ENCODE measurements at places on chromosomes 7 and 10. TPM values are rescaled to one million over a fixed set of nuclear protein-coding genes. Genes with fewer than 3 reads are reported as not detected.

The MALRD1 gene
- total RNA-seq: 0.80 TPM

The DOCK4 gene
- 20.5 TPM for total RNA-seq

The ZKSCAN5 gene
- total RNA-seq: 8.5 TPM

The CALCR gene
- total RNA-seq: not detected

The ADARB2 gene
- 1.1 TPM for total RNA-seq

The PSD gene
- 2.2 TPM for total RNA-seq

GRCh38 chr7:94620703-94621118, 35.2 kb downstream of the SGCE start:
- H3K4me3 ChIP-seq: no peak overlapping the region
- peaks cover 15% of the 10 kb centered on the region for H3K4me1 ChIP-seq
- DNase-seq: peak; percentile 75
- no peak overlapping the region for H3K27ac ChIP-seq

DNA sequence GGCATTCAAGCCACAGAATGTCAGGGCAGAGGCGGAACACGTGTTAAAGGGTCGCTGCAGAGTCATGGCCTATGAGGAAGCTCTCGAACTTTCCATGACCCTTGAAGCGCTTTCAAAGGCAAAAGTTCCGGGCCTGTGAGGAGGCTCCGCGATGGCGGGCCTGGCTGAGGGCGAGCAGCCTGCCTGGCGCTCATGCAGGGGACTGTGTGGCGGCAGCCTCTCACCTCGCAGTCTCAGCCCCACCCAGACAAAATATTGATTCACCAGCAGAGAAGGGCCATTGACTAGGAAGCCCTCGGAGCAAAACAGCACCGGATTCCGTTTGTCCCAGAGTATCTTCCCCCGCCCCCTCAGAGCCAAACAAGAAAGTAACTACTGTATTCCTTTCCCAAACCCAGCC, 12.8 kb upstream of the CNNM1 start:
- H3K4me3 ChIP-seq: no peak overlapping the region
- H3K27ac ChIP-seq: no peak overlapping the region
- H3K27me3 ChIP-seq: peaks cover 10% of the 10 kb centered on the region
- H3K36me3 ChIP-seq: no peaks in the 10 kb centered on the region
- DNase-seq: no peak
- H3K4me1 ChIP-seq: no peaks in the 10 kb centered on the region

- H3K27ac ChIP-seq: no peak overlapping the region
- peaks cover 32% of the 10 kb centered on the region for H3K4me1 ChIP-seq
Observed at GRCh38 chr7:118758582-118758981, 534.1 kb downstream of the ANKRD7 start.

GRCh38 chr7:127438836-127439235, 46.3 kb upstream of the ZNF800 start:
- no peaks in the 10 kb centered on the region for H3K4me1 ChIP-seq
- no peaks in the 10 kb centered on the region for H3K36me3 ChIP-seq
- peaks cover 2% of the 10 kb centered on the region for H3K27me3 ChIP-seq
- H3K27ac ChIP-seq: no peak overlapping the region
- DNase-seq: no peak

DNA sequence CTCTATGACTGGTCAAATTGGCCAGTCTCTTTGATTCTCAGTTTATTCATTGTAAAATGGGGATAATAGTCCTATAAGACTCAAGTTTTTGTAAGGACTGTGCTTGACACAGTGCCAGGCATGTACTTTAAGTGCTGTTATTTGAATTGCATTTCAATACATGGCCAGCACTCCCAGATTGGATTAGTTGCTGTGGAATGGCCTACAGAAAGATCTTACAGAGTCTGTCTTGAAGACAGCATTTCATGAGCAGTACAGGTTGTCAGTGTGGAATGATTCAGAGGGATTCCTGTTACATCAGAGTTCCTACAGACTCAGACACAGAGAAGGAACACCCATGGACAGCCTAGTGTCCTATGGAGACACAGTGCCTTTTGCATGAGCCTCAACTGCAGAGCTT, 238.1 kb upstream of the BMPER start:
- no peak overlapping the region for H3K4me3 ChIP-seq
- no peaks in the 10 kb centered on the region for H3K4me1 ChIP-seq
- H3K36me3 ChIP-seq: no peaks in the 10 kb centered on the region
- no peak overlapping the region for H3K27ac ChIP-seq
- H3K27me3 ChIP-seq: no peaks in the 10 kb centered on the region

GRCh38 chr7:43649755-43650274, 66.9 kb downstream of the STK17A start:
- no peak for DNase-seq
- H3K36me3 ChIP-seq: peaks cover 5% of the 10 kb centered on the region
- no peak overlapping the region for H3K4me3 ChIP-seq
- H3K27me3 ChIP-seq: no peaks in the 10 kb centered on the region
- H3K4me1 ChIP-seq: peaks cover 61% of the 10 kb centered on the region

DNA sequence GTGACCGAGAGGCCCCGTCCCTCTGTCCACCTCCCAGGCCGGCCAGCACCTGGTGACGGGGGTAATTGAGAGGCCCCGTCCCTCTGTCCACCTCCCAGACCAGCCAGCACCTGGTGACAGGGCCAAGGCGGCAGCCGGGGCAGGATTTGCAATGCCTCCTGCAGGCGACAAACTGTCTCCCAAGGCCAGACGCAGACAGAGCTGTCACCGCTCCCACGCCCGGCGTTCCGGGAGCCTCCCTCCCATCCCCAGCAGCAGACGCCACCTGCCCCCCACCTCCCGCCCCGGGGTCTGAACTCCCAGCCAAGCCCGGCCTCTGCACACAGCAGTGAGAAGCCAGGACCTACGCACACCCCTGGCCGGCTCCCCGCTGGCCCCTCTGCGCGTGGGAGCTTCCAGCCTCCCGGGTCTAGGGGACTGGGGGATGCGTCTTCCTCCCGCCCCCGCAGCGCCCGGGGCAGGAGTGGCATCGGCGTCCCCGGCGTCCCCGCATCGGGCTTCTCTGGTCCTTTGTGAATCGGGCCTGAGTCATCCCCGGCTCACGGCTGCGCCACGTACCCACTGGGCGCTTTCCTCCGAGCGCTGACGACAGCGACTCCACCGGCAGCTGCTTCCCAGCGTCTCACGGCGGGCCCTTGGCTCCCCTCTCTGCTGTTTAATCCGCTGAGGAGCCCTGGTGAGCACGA, 95.1 kb upstream of the DIP2C start:
- H3K36me3 ChIP-seq: no peaks in the 10 kb centered on the region
- H3K4me1 ChIP-seq: peaks cover 16% of the 10 kb centered on the region
- DNase-seq: peak; percentile 83
- H3K4me3 ChIP-seq: peak overlapping the region; percentile 48
- H3K27ac ChIP-seq: no peak overlapping the region

- H3K36me3 ChIP-seq: peaks cover 58% of the 10 kb centered on the region
- H3K27ac ChIP-seq: no peak overlapping the region
- H3K27me3 ChIP-seq: no peaks in the 10 kb centered on the region
- H3K4me1 ChIP-seq: peaks cover 8% of the 10 kb centered on the region
- no peak overlapping the region for H3K4me3 ChIP-seq
- no peak for DNase-seq
Observed at GRCh38 chr7:75565132-75565837, 73.2 kb downstream of the SPDYE5 start.

DNA sequence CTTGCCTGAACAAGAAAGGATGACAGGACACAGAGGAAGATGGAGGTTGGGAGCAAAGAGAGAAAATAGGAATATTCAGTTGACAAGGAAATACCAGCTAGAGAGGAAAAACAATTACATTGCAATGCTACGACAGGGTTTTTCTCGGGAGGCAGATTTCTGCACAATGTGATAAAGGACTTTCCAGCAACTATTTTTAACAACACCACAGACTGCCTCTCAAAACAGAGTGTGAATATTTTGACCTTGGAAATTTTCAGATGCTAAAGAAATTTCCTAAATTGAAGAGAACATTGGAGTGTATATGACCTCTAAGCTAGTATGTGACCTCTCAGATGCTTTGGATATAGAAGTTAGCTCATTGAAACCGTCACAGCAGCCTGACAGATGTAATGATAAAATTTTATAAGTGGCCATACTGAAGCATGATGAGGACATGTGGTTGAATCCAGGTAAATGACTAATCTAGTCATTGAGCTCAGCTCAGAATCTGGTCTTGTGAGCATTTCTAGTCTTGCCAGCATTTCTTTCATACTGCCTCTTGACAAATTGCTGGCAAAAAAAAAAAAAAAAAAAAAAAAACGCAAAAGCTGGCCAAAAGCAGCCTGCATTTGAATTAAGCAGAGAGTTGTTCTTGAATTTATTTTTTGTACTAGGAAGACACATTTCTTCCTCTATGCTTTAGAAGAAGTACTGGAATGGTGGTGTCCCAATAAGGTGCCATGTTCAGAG, 24.4 kb downstream of the GPR141 start:
- no peak overlapping the region for H3K27ac ChIP-seq
- no peaks in the 10 kb centered on the region for H3K36me3 ChIP-seq
- no peak overlapping the region for H3K4me3 ChIP-seq
- no peak for DNase-seq
- no peaks in the 10 kb centered on the region for H3K27me3 ChIP-seq
- no peaks in the 10 kb centered on the region for H3K4me1 ChIP-seq

- no peak overlapping the region for H3K4me3 ChIP-seq
- H3K27me3 ChIP-seq: no peaks in the 10 kb centered on the region
- H3K27ac ChIP-seq: no peak overlapping the region
- H3K36me3 ChIP-seq: no peaks in the 10 kb centered on the region
- no peaks in the 10 kb centered on the region for H3K4me1 ChIP-seq
Observed at GRCh38 chr7:45595809-45596664, 21.9 kb downstream of the ADCY1 start.

DNA sequence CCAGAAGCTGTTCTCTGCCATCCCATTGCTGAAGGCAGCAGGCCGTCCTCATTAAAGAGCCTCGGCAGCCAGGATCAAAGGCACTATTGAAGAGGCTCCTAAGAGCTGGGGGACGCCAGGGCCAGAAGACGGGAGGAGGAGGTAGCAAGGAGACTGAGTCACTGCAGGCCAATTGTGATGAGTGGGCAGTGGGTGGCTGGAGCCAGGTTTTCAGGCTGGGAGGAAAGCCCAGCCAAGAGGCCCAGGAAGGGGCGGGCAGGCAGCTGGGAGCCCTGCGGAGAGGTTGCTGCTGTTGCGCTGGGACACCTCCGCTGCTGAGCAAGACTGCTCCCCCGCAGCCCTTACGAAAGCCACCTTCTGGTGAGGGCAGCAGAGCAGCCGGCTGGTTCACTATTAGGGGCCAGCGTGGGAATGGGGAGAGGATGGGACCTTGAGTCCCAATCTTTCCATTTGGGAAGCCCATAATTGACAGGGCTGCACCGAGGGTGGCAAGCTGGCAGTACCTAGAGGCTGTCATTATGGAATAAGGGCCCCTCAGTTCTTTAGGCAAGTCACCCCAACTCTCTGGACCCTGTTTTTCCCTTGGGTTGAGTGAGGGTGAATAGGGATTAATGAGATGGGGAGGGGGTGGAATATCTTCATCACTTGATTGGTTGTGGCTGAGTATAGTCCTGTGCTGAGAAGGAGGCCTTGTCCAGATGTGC, 48.4 kb downstream of the UNC5B start:
- H3K27me3 ChIP-seq: no peaks in the 10 kb centered on the region
- DNase-seq: no peak
- peaks cover 40% of the 10 kb centered on the region for H3K4me1 ChIP-seq
- no peak overlapping the region for H3K4me3 ChIP-seq
- no peaks in the 10 kb centered on the region for H3K36me3 ChIP-seq

DNA sequence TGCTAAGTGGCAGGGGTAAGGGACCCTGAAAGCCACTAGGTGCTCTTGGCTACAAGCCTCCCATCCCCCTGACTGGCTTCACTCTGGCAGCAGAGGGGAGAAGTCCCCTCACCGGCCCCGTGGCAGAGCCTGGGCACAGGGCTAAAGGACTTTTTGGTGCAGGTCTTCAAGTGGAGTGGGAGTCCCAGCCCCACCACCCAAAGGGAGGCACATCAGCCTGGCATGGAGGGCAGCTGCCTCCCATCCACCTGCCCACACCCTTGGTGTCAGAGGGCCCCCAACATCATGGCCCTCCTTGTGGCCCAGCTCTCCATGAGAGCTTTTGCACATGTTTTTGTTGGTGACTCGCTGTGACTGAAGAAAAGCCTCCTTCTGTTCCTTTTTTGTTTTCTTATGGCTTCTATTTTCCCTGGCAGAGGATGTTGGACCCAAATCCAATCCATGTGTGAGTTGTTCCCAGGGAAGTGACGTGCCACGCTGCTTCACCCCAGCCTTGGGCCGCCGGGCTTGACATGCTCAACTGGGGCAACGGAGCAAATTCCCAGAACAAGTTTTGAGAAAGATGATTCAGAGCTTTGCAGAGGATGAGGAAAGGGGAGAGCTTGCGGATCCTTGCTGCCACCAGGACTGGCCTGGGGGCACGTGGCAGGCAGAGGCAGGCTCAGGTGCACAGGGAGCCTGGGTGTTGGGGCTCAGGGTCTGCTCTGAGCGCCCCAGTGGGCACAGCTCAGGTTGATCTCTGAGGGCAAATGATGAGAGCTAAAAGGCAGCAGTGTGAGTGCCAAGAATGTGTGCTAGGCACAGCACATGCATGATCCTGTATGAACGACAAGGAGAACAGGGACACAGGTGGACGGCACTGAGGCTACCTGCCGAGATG, 1.9 kb upstream of the AEBP1 start:
- peaks cover 6% of the 10 kb centered on the region for H3K27me3 ChIP-seq
- peak overlapping the region; percentile 92 for H3K27ac ChIP-seq
- H3K4me1 ChIP-seq: peaks cover 50% of the 10 kb centered on the region
- DNase-seq: no peak
- H3K36me3 ChIP-seq: no peaks in the 10 kb centered on the region
- no peak overlapping the region for H3K4me3 ChIP-seq

- no peak for DNase-seq
- no peaks in the 10 kb centered on the region for H3K27me3 ChIP-seq
- H3K36me3 ChIP-seq: no peaks in the 10 kb centered on the region
Observed at GRCh38 chr10:28315140-28315539, 12.3 kb upstream of the MPP7 start.

GRCh38 chr7:15543256-15543655, 18.6 kb downstream of the AGMO start:
- H3K27ac ChIP-seq: no peak overlapping the region
- H3K36me3 ChIP-seq: no peaks in the 10 kb centered on the region
- no peak overlapping the region for H3K4me3 ChIP-seq
- no peaks in the 10 kb centered on the region for H3K4me1 ChIP-seq
- no peaks in the 10 kb centered on the region for H3K27me3 ChIP-seq

DNA sequence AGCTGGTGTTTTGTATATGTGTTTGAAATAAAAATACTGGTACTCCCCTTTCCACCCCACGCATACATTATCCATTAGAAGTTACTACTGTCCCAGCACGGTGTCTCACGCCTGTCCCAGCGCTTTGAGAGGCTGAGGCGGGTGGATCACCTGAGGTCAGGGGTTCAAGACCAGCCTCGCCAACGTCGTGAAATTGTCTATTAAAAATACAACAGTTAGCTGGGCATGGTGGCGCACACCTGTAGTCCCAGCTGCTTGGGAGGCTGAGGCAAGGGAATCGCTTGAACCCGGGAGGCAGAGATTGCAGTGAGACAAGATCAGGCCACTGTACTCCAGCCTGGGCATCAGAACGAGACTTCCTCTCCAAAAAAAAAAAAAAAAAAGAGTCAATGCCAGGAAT, 2.7 kb downstream of the HBP1 start:
- H3K36me3 ChIP-seq: peaks cover 6% of the 10 kb centered on the region
- H3K27ac ChIP-seq: no peak overlapping the region
- no peak overlapping the region for H3K4me3 ChIP-seq
- no peak for DNase-seq
- no peaks in the 10 kb centered on the region for H3K27me3 ChIP-seq

DNA sequence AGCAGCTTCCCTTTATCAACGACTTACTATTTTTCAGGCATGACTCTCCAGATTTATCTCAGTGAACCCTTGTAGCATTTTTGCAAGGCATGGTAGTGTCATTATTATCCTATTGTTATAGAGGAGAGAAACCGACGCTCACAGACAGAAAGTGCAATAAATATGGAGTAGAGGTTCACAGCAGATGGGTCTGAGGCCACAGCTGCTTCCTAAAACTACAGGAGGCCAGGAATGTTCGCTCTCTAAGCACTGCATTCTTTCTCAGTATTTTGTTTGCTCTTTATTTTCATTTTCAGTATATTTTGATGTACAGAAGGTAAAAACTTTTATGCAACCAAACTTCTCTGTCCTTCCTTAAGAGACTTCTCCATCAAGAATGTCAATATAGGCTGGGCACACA, 4.5 kb upstream of the AEBP1 start:
- peaks cover 5% of the 10 kb centered on the region for H3K27me3 ChIP-seq

Data from suprapubic skin (tissue), 4 donors.